ENCODE measurements at places on chromosomes 6 and 20.

DNA sequence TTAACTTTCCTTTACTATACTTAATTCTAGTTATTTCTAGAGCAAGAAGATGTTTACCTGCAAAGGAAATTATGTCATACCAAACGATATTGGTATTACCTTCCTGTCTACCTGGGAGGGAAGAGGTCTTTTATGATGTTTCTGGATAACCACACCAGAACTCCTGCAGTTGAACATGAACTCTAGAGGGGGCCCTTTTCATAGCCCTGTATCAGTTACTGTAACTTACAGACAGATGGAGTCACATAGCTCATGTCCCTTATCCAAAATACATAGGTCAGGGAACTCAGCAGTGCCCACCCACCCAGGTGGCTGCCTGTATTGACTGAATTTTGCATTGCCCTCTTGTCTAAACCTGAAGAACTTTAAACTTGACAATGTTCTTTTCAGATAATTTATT, 35.1 kb upstream of the MYL9 start:
- DNase-seq: no peak

DNA sequence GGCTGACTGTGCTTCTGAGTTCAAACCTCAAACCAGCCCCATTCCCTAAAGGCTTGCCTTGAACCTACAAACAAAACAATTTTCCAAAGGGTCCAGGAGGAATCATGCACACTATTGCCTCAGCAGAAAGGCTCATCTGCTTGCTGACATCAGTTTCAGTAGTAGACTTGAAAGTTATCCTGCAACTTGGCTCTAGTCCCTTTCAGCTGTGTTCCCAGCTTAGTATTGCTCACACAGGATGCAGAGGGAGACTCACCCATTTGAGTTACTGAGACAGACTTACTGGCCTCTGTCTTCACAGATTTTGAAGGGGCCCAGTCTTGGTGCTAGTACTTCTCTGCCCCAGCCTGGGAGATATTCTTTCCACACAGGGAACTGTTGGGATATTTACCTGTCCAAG, 38.5 kb upstream of the TFB1M start:
- DNase-seq: no peak

GRCh38 chr6:46655803-46656202, 3.0 kb downstream of the SLC25A27 start:
- no peak for DNase-seq

DNA sequence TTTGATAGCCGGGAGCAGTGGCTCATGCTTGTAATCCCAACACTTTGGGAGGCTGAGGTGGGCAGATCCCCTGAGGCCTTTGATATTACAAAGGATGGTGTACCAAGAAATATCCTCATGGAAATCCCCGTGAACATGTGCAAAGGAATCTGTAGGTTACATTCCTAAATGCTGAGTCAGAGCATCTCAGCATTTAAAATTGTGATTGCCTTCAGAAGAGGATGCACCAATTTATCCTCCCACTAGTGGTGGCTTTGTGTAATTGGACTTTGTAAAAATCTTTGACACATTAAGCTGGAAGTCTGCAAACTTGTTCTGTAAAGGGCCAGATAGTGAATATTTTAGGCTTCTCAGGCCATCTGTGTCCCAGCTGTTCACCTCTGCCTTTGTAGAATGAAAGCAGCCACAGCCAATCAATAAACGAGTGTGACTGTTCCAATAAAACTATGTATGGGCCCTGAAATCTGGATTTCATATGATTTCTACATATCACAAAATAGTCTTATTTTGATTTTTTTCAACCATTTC, 11.8 kb downstream of the TMEM14B start:
- no peak for DNase-seq

DNA sequence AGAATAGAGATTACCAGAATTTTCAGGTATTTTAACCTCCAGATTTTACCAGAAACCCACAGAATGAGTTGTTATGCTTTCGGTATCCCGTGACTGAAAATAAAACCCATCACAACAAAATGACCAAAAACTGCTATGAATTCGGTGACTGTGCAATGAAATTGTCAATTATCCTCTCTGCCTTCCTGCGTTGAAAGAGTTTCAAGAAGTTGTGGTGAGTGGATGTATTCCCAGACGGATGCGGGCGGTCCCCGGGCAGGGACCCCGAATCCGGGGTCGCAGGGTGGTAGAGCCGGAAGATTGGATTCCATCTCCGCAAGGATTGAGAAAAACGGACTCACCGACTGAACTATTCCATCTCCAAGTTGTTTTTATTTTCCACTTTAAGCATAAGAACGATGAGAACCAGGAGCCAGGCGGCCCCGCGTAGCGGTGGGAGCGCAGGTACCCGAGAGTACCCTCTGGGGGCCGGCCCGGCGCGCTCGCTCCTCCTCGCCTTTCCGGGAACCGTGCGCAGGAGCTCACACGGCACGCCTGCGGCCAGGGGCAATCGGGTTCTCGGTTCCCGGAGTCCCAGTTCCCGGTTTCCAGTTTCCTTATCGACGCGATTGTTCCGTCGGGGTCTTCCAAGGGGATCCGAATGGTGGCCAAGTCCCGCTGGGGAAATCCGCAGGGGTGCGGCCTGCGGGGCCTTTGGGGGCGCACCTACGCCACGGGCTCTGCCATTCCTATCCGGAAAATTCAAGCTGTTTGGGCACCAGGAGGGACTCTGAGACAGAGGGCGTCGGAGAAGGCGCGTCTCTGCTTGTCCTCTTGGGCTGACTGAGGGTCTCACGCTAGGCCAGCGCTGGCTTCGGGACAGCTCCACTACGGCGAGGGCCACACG, 104.9 kb upstream of the PRDM1 start:
- DNase-seq: no peak

- DNase-seq: no peak
These were observed 87.6 kb upstream of the PAK5 start for GRCh38 chr20:9926476-9926875.

Data from urinary bladder (tissue), 4 donors.